ENCODE measurements at places on chromosomes 5 and 9.

DNA sequence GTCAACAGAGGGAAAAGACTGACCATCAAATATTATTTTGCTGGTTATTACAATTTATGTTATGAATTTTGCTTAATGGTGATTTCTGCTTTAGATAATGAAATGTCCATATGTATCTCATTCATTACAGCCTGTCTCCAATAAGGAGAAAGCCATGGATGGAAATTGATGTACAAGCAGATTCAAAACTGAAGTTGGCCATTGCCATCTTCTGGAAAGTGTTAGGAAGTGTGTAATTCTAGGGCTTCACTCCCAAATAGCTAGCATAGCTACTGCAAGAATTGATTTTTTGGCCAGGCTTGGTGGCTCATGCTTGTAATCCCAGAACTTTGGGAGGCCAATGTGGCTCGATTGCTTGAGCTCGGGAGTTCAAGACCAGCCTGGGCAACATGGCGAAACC, 45.8 kb downstream of the DYNC2I2 start:
- DNase-seq, result no peak

DNA sequence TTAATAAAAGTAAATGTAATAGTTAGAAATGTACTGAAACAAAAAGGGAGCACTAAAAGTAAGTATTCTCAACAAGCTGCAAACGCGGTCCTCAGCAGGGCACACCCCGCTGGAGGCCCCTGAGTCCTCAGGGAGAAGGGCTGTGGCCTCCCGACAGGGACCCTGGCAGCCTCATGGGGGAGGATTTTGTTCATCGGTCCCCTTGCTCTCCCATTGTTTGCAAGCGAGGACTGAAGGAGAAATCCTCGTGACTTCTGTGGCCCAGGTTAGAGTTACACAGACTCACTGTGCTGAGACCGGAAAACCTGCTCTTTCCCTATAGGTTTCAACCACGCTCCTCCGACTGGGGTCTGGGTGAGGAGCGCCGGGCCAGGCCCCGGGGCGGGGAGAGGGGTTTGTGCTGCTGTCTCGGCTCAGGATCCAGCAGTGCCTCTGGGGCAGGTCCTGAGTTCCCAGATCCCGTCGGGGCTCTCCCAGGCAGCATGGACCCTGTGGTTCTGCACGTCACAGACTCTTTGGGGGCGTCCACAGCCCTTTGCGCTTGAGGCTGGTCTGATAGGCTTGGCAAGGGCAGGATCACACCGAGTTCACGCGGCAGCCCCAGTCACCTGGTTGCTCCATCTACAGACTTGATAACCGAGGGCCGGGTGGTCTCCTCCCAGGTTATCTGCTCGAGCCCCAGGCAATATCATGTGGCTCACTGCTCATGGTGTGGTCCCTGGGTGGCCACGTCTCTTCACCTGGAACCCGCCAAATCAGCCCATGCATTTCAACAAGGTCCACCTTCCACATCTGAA, 38.8 kb downstream of the MRPL36 start:
- DNase-seq, result peak; percentile 59

- DNase-seq, result no peak
Measured at GRCh38 chr5:176542135-176542595, 5.0 kb upstream of the RNF44 start.

DNA sequence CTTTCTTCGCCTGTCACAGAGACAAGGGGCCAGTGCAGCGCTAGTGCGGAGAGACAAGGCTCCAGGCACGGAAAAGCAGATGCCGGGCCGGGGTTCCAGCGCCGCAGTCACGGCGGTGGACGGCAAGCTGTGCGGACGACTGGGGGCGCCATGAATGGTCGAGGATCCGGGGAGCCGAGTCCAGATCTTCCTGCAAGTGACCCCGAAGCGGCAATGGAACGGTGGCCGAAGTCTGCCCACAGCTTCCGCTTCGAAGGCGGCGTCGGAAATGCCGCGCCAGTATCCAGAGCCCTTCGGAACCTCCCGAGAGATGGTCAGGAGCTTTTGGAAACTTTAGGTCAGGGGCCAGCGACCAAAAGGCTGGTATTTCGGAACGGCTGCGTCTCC, 601 bp upstream of the FAF2 start:
- no peak for DNase-seq

Measured in left forelimb (tissue), 1 donor.